Hematopoietic multipotent progenitor cell treated with erythropoietin and hydrocortisone succinate and interleukin-3 and kit ligand, for 17 days (in vitro differentiated cells): ENCODE measurements at places on chromosomes 7 and 10.
A peak's percentile ranks its signal among the peaks of the same experiment; 100 is the strongest.

DNA sequence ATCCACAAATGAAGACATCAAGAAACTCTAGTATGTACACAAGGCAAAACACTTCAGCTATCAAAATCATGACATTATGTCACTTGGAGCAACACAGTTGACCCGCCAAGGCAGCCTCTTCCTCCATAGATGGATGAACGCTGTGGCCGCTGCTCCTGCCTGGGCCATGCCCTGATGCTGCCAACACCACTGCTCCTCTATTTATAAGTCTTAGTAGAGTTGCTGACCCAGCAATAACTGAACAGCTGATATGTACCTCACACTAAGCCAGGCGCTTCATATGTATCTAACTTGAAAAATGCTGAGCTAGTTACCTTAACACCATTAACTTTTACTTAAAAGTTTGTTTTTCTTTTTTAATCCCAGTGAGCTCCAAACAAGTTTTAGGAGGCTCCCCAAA is 131.9 kb downstream of the LYZL1 start:
- DNase-seq: no peak

GRCh38 chr7:44987996-44988395 is 9.2 kb upstream of the MYO1G start:
- peak; percentile 23 for DNase-seq

GRCh38 chr7:148697256-148698006 is 1.3 kb upstream of the CUL1 start:
- no peak for DNase-seq

- no peak for DNase-seq
Measured at GRCh38 chr10:43876976-43877375, 228.3 kb upstream of the ZNF32 start.

GRCh38 chr10:51204066-51204465 is 129.8 kb downstream of the PRKG1 start:
- no peak for DNase-seq

DNA sequence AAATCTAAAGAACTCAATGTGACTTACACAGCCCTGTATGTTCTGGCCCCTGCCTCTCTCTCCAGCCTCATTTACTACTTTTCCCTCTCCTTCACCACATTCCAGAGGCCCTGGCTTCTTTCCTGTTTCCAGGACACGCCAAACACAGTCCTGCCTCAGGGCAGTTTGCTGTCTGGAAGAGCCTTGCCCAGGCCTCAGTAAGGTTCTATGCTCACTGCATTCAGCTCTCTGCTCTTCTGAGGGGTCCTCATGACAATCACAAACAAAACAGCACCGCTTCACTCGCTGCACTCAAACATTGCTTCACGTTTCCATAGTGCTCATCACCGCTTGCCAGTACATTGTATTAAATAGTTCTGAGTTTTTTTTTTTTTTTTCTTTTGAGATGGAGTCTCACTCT is 35.1 kb upstream of the GARS1 start:
- DNase-seq: no peak

- DNase-seq: no peak
Measured at GRCh38 chr10:16690417-16690816, 126.8 kb downstream of the RSU1 start.

DNA sequence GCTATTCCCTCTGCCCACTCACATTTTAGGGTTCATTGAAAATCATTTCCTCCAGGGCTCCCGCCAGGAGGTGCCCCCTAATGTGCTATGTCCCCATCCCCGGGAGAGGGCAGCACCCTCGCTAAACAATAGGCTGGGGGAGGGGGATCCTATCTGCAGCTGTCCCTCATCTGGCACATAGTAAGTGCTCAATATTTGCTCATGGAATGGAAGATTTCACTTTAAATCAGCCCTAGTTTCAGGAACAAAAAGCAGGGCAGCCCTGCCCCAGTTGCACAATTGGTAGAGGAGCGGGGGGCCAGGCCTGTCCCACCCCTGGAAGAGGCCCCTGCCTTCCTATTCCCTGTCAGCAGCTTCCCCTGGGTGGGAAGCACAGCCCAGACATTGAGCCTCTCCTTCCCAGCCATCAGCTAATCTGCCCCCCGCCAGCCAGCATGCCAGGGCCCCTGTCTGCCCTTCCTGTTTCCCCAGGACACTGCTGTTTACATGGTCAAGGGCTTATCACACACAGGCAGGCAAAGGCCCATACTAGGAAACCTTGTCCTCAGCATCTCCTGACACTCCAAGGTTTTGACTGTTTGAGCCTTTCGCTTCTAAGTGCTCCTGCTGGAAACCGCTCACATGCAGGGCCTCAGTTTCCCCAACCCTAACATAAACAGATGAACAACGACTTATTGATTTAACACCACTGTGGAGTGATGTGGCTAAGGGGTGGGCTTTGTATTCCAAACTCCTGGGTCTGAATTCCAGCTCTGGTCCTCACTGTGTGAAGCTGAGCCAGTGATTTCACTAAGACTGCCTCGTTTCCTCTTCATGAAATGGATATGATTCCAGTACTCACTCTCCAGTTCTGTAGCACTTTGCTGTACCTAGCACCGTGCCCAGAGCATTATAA is 130.7 kb upstream of the ZMIZ1 start:
- DNase-seq: no peak

GRCh38 chr10:10642189-10642588 is 375.5 kb upstream of the CELF2 start:
- no peak for DNase-seq

GRCh38 chr7:92682330-92682729 is 92.1 kb upstream of the FAM133B start:
- DNase-seq: no peak

DNA sequence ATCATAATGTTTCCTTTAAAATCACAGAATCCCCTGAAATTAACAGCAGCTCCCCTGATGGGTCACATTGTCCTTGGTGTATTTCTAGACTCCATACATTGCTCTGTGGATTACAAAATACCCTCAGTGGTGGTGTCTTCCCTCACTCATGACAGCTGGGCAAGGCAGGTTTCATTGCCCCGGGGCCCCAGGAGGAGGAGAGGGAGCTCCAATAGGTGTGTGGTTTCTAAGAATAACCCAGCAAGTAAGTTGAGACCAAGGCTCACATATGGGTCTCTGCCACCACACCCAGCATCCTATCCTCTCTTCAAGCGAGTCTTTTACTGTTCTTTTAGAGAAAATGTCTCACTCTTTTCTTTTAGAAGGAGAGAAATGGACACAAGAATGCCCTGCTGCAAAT is 63.6 kb downstream of the PKD1L1 start:
- DNase-seq: no peak

- DNase-seq: no peak
Measured at GRCh38 chr10:63123727-63124362, 9.3 kb upstream of the NRBF2 start.

- no peak for DNase-seq
Measured at GRCh38 chr7:130943336-130943901, 209.4 kb upstream of the KLF14 start.

- DNase-seq: no peak
Measured at GRCh38 chr7:23396222-23397015, 73.9 kb downstream of the IGF2BP3 start.

GRCh38 chr7:156236181-156236889 is 404.2 kb upstream of the RNF32 start:
- no peak for DNase-seq

- DNase-seq: no peak
Measured at GRCh38 chr10:45179691-45180090, 135.7 kb downstream of the OR13A1 start.

DNA sequence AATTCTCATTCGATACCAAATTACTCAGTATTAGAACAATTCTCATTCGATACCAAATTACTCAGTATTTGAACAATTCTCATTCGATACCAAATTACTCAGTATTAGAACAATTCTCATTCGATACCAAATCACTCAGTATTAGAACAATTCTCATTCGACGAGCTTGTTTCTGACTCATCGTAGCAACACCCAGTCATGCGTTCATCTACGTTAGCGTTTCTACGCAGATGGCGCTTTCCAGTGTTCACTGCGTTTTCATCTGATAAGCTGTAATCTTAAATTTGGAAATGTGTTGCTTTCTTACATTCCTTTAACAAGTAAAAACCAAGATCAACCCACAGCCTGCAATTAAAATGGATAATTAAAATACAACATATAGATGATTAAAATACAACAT is 276.3 kb downstream of the ZMYND11 start:
- no peak for DNase-seq

DNA sequence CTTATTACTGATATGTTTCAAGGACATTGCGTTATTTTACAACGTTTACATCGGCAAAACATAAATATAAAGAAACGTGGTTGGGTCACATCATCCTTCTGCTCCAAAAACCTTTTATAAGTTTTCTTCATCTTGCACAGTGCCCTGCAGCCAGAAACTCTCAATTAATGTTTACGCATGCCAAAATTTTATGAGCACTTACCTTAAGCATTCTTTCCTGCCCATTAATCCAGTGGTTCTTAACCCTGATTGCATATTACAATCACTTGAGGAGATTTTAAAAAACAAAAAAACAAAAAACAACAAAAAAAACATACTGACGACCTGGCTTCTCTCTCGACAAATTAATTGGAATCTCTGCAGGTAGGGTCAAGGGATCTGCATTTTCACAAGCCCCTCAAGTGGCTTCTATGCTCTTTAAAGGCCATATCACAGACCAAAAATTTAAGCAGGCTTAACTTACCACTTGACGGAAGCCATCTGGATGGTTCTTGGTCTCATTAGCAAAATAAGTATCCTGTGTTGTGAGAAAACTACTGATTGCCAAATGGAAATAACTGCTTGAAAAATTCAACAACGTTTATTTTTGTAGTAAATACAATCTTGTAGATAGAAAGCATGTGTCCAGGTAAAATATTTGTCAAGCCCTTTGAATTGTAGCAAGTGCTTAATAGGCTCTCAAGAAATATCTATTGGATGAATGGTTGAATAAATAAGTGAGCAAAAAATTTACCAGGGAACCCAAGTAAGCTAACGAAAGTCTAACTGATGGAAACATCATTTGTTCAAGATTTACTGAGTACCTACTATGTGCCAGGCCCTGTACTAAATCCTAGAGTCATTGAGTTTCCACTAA is 30.9 kb upstream of the SLC16A12 start:
- DNase-seq: no peak

- no peak for DNase-seq
Measured at GRCh38 chr7:122362473-122362872, 57.9 kb upstream of the FEZF1 start.

DNA sequence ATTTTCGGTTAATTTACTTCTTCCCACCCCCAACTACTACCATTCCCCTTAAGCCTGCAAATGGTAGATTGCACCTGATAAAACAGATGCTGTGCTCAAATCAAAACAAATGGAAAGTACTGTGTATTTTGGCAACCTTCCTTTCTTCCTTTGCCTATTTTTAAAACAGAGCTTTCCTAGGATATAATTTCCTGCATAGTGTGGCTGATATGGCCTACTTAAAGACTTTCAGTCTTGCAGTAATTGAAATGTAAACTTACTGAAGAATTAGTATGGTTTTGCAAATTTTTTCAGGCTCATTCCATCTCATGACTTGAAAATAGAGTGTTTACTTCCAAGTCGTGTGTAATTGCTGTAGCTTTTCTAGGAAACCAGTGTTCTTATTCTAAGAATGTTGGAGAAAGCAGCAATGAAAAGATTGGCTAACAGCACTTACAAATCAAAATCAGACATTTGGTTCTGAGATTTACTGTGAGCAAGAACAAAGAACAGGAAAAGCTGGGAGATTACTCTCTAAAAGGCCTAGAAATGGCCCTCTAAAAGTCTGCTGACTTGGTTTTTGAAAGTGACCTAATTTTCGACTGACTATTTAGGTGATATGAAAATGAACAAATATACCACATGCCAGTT is 52.0 kb downstream of the REEP3 start:
- DNase-seq: no peak

- no peak for DNase-seq
Measured at GRCh38 chr10:12271210-12271540, 75.2 kb downstream of the CDC123 start.

- DNase-seq: no peak
Measured at GRCh38 chr7:139328375-139328774, 12.8 kb upstream of the FMC1 start.

GRCh38 chr7:158815083-158815799 is 14.1 kb downstream of the ESYT2 start:
- DNase-seq: no peak

GRCh38 chr7:136359333-136359903 is 382.3 kb upstream of the MTPN start:
- DNase-seq: no peak

GRCh38 chr7:135919071-135919841 is 57.9 kb downstream of the MTPN start:
- no peak for DNase-seq
